ENCODE measurements at places on chromosomes 5 and 9. TPM values are rescaled to one million over a fixed set of nuclear protein-coding genes. Genes with fewer than 3 reads are reported as not detected.

The ITK gene
- not detected for total RNA-seq

The CEMIP2 gene
- total RNA-seq: 7.8 TPM

The MTRR gene
- total RNA-seq: 60.8 TPM

The NR2F1-AS1 gene
- 8.1 TPM for total RNA-seq

GRCh38 chr5:54305737-54306136 lies 4.6 kb downstream of the ARL15 start:
- DNase-seq: no peak

The PLEKHG4B gene
- total RNA-seq: not detected

DNA sequence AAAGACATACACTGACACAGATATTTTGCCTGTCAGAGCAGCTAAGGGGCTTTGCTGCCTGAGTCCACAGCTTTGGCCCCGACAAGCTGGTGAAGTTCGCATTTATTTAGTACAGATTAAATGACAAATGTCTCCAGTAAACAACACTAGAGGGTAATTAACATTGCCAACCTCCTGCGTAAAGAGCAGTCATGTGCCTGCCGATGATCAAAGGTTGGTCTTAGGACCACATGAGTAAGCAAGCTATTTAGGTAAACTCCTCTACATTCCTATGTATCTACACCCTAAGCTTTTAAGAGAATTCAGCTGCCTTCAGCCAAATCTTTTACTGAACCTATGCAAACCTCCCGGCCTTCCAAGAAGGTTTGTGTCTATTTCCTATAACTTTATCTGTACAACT lies 73.0 kb upstream of the PJA2 start:
- DNase-seq: no peak

GRCh38 chr5:1987471-1987870 lies 104.7 kb upstream of the IRX4 start:
- DNase-seq: no peak

GRCh38 chr9:34124099-34124498 lies 2.4 kb downstream of the DCAF12 start:
- DNase-seq: no peak

The SV2C gene
- not detected for total RNA-seq

The ZMAT2 gene
- total RNA-seq: 72.7 TPM

- DNase-seq: no peak
Observed at GRCh38 chr9:110599468-110599867, 19.9 kb upstream of the SVEP1 start.

The ARSI gene
- 45.4 TPM for total RNA-seq

Data from MG63 (cell line).